ENCODE measurements at places on chromosomes 12 and 14.

GRCh38 chr14:57221931-57222330 is 46.8 kb downstream of the EXOC5 start:
- no peak for DNase-seq

- no peak for DNase-seq
Observed at GRCh38 chr14:61486930-61487495, 165.6 kb downstream of the PRKCH start.

- no peak for DNase-seq
Observed at GRCh38 chr12:4144676-4145075, 128.9 kb upstream of the CCND2 start.

GRCh38 chr14:70654632-70655031 is 12.9 kb downstream of the TTC9 start:
- no peak for DNase-seq

DNA sequence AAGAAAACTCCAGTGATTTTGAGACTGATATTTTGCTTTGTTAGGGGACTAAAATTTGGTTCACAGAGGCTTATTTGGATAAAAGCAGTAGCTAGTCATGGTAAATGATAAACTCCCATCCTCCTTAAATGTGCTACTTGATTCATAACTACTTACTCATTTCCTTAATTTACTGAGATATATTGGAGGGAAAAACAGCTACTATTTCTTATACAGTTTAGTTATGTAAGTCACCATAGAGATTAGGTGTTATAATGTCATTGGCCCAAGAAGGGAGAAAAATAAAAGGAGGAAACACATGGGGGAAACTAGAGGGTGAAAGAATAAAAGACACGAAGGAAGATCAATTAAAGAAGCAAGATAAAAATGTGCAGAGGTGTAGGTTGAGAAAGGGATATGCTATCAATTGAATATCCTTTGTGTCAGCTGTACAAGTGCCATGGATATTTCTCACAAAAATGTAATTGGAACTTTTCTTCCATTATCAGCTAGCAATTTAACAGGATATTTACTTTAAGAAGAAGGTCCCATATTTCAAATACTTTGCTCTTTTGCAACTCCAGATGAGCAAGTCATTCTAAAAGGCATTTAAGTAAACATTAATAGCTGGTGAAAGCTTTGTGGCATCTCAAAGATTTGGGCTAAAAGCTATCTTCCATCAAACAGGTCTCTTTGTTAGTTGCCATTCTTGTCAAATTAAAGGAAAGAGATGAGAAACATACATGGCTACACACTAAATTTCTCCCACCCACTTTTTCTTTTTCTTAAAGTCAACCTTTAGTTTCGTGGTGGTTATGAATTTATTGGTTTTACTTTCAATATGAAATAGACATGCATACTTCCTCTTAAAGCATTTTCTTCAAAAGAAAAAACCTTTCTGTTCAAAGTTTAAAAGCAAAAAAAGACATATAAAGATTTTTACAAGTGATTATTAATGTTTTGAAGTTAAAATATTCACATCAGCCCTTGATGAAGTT is 439.5 kb downstream of the CCER1 start:
- DNase-seq, result no peak

DNA sequence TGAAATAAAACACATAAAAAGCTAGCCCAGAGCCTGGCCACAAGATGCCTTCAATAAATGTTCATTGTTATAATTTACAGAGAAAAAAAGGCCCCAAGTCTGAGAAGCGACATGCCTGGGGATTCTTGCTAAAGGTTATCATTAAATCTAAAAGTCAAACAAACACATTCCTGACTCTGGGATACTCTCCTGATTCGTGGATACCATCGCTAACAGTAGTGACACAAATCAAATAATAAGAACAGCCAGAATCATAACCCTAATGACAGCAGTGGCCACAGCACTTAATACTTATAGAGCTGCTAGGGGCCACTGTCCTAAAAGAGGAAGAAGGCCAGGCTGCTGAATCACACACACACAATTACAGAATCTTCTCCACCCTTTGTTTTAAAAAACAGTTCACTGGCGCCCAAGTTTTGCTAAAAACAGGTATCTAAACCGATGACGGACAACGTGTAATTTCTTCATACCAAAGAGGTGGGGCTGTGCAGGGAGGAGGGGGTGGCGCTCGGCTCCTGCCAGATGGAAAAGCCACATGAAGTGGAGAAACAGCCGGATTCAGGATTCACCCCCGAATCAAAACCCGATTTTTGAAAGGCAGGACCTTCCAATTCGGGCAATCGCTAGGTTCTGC is 1.2 kb downstream of the CLIP1 start:
- DNase-seq, result no peak

DNA sequence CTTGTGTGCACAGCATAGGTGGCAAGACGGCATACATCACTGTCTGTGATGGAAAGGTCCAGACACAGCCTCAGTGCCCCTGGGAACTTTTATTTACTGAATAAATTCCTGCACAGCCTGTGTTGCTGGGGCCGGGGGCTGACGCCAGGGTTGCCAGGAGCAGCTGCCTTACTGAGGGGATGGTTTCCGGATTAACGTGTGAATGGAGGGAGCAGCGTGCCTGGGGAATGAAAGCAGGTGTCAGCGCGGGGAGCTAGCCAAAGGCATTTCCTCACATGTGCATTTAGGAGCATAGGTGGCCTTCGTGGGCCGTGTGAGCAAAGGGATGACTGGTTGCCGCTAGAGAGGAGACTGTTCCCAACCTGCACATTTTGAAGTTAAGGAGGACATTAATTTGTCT is 41.6 kb downstream of the SFSWAP start:
- no peak for DNase-seq

- no peak for DNase-seq
Observed at GRCh38 chr12:102298022-102298421, 100.4 kb upstream of the PMCH start.

- no peak for DNase-seq
Observed at GRCh38 chr14:50773632-50774541, 57.1 kb downstream of the NIN start.

GRCh38 chr12:40647651-40648050 is 44.6 kb upstream of the CNTN1 start:
- DNase-seq, result no peak

All from SHP77 treated with DMSO at 0.1 percent for 48 hours (cell line).